ENCODE measurements at places on chromosomes 2 and 18.

- no peak for DNase-seq
These were observed 1.9 kb downstream of the SCYGR3 start for GRCh38 chr2:227612546-227613271.

DNA sequence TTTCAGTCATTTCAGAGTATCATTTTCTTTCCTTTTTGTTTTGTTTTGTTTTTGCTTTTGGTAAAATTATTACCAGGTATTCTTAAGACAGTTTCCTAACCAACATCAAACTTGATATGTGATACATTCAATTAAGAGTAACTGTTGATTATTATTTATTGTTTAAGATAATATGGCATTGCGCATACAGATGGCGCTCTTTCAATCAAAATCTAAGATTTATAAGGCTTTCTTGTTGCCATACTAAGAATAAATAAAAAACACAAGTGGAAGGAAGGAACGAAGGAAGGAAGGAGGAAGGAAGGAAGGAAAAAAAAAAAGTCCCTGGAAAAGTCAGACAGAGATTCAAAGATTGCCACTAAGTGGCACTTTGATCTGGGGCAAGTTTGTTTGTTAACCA is 1308.7 kb upstream of the FAM98A start:
- DNase-seq = no peak

DNA sequence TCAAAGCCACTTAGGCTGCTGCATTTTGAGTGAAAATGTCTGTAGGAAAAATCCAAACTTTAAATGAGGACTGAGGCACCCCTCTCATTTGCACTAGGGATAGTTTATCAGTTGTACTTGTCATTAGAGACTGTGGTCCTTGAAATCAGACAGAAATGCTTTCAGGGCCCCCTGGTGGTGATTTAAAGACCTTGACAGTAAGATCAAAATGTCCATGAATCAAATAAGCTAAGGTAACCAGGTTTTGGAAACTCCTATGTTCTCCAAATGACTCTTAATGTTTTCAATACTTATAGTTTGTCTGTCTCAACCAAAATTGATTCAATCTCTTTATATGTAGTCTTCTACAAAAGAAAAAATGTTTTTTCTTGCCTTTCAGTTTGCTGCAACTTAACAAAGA is 28.8 kb upstream of the DDX18 start:
- DNase-seq = no peak

- no peak for DNase-seq
These were observed 9.1 kb upstream of the TEX51 start for GRCh38 chr2:126889496-126890135.

- DNase-seq = no peak
These were observed 13.5 kb downstream of the LMAN1 start for GRCh38 chr18:59345556-59345955.

GRCh38 chr2:98455494-98455976 is 10.9 kb downstream of the INPP4A start:
- no peak for DNase-seq

GRCh38 chr18:39839782-39840181 is 2115.3 kb upstream of the PIK3C3 start:
- no peak for DNase-seq

GRCh38 chr2:5818961-5819600 is 126.9 kb downstream of the SOX11 start:
- DNase-seq = no peak

DNA sequence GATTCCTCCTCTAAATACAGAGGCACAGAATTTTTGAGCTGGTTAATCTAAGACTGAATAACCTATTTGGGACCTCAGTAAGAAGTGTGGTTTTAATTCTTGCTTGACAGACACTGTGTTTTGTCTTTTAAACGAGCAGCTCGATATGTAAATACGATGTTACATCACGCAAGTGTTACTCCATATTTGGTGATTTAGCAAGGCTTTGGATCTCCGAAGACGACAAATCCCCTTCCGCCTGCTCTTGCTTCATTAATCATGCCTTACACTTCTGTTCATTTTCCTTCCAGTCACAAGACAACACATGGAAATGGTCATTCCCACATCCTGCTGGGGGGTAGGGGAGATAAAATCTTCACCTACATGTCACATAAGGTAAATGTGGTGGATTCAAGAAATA is 9.4 kb downstream of the BCL11A start:
- DNase-seq = no peak

- DNase-seq = no peak
These were observed 108.6 kb downstream of the CERS6 start for GRCh38 chr2:168564641-168565040.

DNA sequence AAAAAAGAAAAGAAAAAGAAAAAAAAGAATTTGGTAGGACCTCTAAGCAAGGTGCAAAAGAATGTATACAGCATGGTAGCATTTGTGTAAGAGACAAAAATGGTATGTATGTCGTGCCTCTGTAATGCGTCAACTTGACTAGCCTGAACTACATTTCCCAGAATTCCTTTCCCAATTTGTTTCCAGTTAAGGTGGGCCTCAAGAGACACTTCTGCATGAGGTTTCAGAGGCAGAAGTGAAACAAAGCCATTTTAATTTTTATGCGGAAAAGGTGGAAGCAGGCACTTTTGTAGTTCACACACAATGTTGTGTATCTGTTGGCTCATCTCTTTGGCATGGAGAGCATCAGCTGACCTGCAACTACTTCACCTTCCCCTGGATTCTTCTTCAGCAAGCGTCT is 56.5 kb upstream of the PAPOLG start:
- DNase-seq = no peak

GRCh38 chr18:68734308-68734707 is 19.4 kb upstream of the TMX3 start:
- no peak for DNase-seq

GRCh38 chr18:76376668-76377358 is 118.2 kb downstream of the ZNF516 start:
- DNase-seq = peak; percentile 55

DNA sequence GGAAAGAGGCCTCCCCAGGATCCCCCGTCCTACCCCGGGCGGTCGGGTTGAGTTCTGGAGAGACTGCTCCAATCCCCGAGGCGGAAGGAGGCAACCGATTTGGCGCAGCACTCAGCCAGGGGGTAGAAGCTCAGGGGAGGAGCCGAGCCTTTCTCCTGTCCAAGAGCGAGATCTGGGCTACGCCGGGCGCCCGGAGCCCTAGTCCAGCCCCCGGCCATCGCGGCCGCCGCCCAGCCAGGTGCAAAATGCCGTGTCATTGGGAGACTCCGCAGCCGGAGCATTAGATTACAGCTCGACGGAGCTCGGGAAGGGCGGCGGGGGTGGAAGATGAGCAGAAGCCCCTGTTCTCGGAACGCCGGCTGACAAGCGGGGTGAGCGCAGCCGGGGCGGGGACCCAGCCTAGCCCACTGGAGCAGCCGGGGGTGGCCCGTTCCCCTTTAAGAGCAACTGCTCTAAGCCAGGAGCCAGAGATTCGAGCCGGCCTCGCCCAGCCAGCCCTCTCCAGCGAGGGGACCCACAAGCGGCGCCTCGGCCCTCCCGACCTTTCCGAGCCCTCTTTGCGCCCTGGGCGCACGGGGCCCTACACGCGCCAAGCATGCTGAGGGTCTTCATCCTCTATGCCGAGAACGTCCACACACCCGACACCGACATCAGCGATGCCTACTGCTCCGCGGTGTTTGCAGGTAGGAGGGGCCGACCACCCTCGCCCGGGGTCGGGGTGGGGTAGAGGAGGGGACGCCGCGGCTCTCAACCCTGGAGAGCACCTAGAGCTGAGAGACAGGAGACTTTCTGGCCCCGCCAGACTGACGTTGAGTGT is at the start of gene DYSF:
Gene DYSF, plus strand, starts transcription at position 158 of the 817 bp plus-strand sequence.
- no peak for DNase-seq

GRCh38 chr2:60518567-60518966 is 34.9 kb downstream of the BCL11A start:
- DNase-seq = no peak

- no peak for DNase-seq
These were observed 116.0 kb downstream of the CELF4 start for GRCh38 chr18:37449618-37450017.

DNA sequence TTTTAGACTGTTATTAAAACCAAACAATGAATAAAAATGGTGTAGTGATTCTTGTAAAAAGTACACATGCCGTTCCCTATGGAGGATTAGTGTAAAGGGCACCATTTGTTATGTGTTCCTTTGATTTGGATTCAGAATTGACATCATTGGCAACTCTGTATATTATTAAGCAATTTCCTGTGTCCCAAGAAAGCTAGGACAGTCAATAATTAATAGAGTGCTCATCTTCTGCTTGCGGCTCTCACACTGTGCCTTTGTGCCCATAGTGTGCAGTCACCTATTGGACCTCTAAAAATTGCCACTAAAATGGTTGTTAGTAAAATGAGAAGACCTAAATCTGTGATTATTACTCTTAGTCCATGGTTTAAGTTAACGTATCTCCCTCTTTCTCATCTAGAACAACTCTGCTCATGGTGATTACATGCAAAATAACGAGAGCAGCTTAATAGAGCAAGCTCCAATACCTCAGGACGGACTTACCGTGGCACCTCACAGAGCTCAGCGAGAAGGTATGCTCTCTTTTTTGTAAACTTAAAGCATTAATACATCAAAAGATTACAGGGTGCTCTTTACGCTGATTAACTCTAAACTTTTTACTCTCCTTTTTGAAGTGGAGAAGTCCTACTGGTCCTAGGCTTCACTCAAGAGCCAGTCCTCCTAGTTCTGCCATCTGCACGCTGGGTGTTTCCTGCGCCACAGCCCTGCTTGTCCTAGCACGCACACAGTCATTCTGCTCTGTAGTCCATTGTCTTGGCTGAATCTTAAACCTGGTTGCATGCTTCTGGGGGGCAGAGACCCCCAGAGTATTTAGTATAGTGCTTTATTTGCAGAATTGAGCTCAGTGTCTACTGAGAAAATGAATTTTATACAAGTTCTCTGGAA is 16.7 kb downstream of the ZCCHC2 start:
- DNase-seq = no peak
